CD4-positive, alpha-beta T cell treated with Interleukin-17A for 4 hours (primary cell): ENCODE measurements at places on chromosomes 12 and 14.

DNA sequence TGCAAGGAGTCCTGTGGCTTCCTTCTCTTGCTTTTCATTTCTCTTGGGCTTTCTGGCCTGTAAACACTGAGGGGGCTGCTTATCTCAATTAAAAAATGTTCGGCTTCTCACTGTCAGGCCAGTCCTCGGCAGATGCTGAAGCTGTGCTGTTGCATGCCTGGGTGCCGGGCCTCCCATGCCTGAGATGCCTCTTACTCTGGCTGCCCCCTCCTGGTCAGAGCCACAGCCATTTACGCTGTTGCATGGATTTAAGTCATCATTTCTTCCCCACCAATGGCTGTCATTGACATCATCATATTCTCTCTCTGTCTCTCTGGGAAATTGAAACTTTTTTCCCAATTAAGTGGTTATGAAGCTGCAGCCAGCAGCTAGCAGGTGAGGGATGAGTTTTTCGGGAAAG is 53.7 kb downstream of the FOXN4 start:
- DNase-seq = no peak

- no peak for DNase-seq
These were observed 103.1 kb downstream of the PRICKLE1 start for GRCh38 chr12:42486407-42486806.

DNA sequence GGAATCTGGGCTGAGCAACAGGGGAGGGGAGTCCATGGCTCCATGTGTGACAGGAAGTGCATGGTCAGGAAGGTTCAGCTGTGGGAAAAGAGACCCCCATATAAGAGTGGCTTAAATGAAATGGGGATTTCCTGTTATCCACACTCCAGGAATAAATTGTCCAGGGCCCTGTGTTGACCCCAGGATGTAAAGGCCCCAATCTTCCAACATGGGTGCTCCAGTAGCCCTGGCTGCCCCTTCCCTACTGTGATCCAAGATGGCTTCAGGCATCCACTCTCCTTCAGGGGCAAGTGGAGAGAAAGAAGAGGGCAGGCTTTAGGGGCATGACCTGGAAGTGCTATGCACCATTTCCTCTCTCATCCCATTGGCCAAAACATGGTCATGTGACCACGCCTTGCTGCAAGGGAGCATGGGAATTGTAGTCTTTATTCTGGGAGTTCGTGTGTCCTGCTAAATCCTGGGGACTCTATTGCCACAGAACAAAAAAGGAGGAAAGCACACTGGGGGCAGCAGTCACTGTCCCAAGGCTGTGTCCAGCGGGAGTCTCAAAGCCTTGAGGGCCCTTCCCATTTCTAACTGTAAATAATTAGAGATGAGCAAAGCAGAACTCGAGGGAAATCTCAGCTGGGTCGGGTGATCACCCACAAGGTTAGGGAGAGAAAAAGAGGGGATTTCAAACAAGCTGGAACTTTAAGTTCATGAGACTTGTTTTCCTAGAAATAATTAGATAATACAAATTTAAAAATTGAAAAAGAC is 289.2 kb downstream of the ADGRD1 start:
- DNase-seq = no peak

GRCh38 chr14:85438481-85438942 is 91.4 kb upstream of the FLRT2 start:
- DNase-seq = no peak

DNA sequence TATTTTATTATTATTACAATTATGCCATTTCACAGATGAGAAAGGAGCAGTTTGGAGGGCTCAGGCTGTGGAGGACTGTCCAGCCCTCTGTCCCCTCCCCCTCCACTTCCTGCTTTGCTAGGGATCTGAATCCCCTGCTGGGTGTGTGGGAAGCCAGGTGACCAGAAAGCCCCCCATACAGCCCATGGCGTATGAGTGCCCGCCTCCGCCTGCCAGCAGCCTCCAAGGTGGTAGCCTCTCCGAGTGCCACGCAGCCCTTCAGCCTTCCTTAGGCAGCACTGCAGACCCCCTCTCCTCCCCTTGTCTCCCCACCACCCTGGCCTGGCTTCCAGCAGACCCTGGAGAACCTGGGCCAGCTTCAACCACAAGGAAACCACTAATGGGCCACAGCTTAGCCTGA is 12.6 kb downstream of the DTX1 start:
- DNase-seq = no peak

GRCh38 chr12:22275843-22276242 is 58.7 kb downstream of the ST8SIA1 start:
- no peak for DNase-seq

- DNase-seq = no peak
These were observed 83.3 kb downstream of the ATXN7L3B start for GRCh38 chr12:74620921-74621320.

- DNase-seq = no peak
These were observed 35.1 kb downstream of the ARF6 start for GRCh38 chr14:49928015-49928414.

GRCh38 chr12:67855103-67855502 is 134.1 kb upstream of the IFNG-AS1 start:
- no peak for DNase-seq

- no peak for DNase-seq
These were observed 5.5 kb upstream of the ZNF740 start for GRCh38 chr12:53174881-53175491.

DNA sequence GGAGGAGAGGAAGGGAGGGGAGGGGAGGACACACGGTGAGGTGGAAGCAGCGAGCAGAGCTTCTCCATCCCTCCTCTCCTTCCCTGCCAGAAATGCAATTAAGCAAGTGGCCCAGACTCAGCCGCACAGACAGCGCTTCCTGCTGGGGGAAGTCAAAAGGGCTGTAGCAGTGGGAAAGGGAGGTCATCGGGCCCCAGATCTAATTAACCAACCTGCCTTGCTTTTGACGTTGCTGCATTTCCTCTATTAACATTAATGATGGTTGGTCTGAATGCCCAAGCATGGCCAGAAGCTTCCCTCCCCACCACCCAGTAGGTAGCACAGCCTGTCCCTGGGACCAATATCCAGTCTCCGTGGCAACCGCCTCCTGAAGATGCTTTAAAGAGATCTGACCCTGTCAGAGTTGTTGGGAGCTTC is 4.6 kb upstream of the NGB start:
- DNase-seq = no peak

DNA sequence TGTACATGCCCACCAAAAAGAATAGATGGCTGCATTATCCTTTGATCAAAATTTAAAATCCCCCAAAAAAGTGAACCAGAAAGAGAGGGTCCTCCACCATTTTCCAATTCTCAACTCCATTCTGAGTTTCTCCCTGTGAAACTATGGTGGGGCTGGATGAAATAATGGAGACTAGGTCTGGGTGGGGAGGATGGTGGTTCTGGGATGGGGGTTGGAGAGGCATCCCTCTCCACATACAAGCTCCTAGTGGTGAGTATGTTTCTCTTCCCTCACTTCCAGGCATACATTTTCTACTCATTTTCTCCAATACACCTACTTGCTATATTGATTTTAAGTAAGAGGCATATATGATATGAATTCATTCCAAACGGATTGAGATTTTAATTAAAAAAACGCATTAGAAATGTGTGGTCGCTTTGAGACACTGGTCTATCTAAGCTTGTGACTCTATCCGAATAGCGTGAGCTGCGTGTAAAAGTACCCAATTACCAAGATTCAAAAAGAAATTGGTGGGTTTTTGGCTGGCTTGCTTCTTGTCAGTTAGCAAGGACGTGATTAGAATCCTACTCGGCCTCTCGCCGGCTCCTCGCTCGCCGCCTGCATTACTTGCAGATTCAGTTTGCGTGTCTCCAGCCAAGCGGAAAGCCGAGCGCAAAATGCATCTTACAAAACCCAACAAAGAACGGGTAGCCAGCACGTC is 3.4 kb downstream of the ASCL1 start:
- DNase-seq = no peak

DNA sequence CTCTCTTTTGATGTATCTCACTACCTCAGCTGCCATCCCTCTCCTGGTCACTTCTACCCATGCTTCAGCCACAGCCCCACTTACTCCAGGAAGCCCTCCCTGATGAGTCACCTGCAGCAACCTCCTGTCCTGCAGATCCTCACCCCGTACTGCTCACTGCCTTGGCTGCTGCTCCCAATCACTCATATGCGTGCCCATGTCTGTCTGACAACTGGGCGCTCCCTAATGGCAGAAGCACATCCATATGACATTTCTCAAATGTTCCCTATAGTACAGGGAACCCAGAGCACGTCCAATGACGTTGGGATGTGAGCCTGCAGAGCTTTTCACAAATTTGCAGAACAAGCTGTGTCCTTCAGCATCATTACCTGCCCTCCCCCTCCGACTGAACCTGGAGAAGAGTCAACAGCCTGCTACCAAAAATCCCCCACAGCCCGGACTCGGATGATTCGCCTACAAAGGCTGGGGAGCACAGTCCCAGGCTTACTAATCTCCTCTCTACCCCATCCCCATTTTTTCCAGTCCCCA is 90.0 kb downstream of the SINHCAF start:
- no peak for DNase-seq

DNA sequence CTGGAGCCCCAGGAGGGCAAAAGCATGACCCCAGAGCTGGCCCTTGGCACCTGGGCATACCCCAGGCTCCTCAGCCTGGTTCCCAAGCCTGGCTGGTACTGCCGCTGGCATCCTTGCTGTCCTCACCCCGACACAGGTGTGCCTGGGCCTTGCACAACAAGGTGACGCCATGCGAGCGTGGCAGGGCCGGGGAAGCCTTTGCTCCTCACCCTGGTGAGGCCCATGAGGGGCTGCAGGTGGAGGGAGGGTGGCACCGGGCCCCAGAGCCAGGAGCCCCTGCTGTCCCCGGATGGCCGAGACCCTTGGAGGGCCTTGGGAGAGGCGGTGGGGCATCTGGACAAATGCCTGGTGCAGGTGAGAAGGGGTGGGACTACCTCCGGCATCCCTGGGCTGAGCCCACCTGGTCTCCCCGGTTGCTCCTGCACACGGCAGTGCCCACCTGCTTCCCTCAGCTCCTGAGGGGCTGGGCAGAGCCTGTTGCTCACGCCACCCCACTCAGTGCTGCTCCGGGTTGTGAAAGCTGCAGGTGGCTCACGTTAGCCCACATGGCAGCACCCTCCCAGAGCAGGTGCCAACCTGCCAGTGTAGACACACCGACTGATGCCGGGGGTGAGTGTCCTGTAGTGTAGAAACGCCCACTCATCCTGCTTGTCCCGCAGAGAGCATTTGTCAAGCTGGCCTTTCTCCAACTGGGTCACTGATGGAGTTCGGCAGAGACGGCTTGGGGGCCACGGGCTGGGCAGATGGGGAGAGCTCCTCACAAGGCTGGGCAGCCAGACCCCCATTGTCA is 24.6 kb upstream of the KIF26A start:
- DNase-seq = no peak

DNA sequence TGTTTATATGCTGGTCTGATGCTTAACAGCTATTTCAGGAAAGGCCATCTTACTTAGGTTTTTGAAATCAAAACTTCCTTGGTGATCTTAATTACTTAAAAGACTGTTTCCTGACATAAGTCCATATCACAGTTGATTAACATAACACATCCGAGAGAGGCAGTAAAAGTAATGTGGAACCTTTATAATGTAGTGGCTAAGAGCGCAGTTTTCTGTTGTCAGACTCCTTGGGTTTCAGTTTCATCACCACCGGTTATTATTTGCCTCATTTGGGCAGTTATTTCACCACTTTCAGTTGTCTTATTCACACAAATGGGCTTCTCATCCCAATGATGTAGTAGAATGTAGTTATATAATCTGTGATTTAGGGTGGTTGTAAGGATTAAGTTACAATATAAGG is 30.9 kb downstream of the TBC1D15 start:
- no peak for DNase-seq

DNA sequence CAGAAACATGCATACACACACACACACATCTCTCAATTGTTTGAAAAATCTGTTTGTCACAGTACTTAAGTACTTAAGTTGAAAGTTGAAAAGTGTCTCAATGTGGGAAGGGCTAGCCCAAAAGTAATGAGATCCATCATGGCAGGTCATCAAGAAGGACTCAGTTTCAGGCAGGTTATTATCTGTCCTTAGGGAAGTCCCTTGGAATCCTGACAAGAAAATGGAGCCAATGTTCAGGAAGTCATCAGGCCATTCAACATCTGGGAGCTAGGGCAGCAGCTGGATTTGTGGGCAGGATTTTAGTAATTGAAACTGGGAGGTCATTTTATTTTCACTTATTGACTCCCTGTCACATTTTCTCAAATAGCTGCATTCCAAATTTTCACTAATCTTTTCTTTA is 56.0 kb downstream of the MSRB3 start:
- DNase-seq = no peak

GRCh38 chr14:63666335-63666734 is 24.7 kb upstream of the WDR89 start:
- DNase-seq = no peak

- no peak for DNase-seq
These were observed 73.7 kb downstream of the ANKS1B start for GRCh38 chr12:99911081-99911480.

DNA sequence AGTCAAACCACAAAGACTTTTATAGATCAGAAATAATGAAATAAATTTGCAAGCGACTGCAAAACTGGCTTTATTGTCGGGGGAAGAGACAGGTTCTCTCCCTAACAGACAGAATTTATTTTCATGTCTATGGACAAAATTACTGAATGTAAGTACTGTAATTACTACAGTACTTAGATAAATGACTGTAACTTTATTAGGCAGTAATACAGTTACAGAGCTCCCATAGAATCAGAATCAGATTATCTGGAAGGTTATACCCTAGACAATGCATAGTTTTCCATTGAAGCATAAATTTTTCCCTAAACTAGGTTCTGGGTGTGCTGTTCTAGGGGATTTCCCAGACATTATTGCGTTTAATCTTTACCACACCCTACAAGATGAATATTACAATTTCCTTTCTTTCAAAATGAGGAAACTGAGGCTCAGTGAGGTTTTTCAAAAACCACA is 114.2 kb downstream of the C12orf75 start:
- no peak for DNase-seq
